ENCODE measurements at places on chromosomes 12 and 14.

GRCh38 chr14:26863736-26864135 is 265.9 kb upstream of the NOVA1 start:
- no peak overlapping the region for H3K27ac ChIP-seq
- no peak overlapping the region for H3K4me3 ChIP-seq
- no peaks in the 10 kb centered on the region for H3K27me3 ChIP-seq
- no peaks in the 10 kb centered on the region for H3K36me3 ChIP-seq
- no peaks in the 10 kb centered on the region for H3K4me1 ChIP-seq

- no peaks in the 10 kb centered on the region for H3K36me3 ChIP-seq
- H3K4me3 ChIP-seq, result no peak overlapping the region
- DNase-seq, result no peak
- no peaks in the 10 kb centered on the region for H3K4me1 ChIP-seq
- H3K27ac ChIP-seq, result no peak overlapping the region
Observed at GRCh38 chr14:96224480-96225096, 19.9 kb downstream of the BDKRB2 start.

DNA sequence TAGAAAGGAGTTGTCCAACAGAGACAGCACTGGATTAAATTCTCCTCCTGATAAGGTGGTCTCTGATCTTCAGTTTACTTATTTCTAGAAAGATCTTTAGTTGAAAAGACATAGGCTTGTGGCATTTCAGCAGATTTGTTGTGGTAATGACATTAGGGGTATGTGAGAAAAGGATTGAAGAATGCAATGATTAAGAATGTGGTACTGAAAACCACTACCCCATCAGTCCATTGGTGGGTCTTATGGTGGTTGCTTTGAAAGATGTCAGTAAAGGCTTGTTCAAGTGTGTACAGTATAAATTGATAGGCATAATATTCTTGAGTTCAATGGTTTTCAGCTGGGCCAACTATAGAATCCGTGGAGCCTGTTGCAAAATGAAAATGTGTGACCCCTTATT is 10.8 kb downstream of the PPFIBP1 start:
- peak overlapping the region; percentile 46 for H3K4me3 ChIP-seq
- H3K36me3 ChIP-seq, result peaks cover 2% of the 10 kb centered on the region
- DNase-seq, result no peak
- H3K4me1 ChIP-seq, result peaks cover 21% of the 10 kb centered on the region
- no peaks in the 10 kb centered on the region for H3K27me3 ChIP-seq

GRCh38 chr12:39354955-39355354 is 88.0 kb downstream of the KIF21A start:
- H3K4me1 ChIP-seq, result no peaks in the 10 kb centered on the region
- H3K27me3 ChIP-seq, result no peaks in the 10 kb centered on the region
- H3K27ac ChIP-seq, result no peak overlapping the region
- no peak overlapping the region for H3K4me3 ChIP-seq

DNA sequence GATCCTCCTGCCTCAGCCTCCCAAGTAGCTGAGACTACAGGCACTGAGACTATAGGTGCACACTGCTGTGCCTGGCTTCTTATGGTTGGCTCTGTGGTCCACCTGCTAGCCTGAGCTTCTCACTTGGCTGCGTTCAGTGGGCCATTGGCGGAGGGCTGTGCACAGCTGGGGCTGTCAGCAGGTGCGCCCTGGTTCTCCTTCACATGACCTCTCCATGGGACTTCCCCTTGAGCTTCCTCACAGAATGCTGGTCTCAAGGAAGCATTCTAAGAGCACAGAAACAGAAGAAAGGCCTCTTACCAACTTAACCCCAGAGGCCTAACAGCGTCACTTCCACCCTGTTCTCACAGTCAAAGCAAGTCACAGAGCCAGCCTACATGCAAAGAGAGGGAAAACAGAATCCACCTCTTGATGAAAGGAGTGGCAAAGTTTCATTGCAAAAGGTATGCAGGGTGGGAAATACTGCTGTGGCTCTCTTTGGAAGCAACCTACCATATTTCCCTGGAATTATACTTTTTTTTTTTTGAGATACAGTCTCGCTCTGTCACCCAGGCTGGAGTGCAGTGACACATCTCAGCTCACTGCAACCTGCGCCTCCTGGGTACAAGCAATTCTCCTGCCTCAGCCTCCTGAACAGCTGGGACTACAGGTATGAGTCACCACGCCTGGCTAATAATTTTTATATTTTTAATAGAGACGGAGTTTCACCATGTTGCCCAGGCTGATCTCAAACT is 9.3 kb downstream of the RILPL2 start:
- peak; percentile 44 for DNase-seq
- peaks cover 4% of the 10 kb centered on the region for H3K4me1 ChIP-seq
- H3K4me3 ChIP-seq, result no peak overlapping the region
- no peak overlapping the region for H3K27ac ChIP-seq
- H3K27me3 ChIP-seq, result no peaks in the 10 kb centered on the region
- peaks cover 40% of the 10 kb centered on the region for H3K36me3 ChIP-seq

DNA sequence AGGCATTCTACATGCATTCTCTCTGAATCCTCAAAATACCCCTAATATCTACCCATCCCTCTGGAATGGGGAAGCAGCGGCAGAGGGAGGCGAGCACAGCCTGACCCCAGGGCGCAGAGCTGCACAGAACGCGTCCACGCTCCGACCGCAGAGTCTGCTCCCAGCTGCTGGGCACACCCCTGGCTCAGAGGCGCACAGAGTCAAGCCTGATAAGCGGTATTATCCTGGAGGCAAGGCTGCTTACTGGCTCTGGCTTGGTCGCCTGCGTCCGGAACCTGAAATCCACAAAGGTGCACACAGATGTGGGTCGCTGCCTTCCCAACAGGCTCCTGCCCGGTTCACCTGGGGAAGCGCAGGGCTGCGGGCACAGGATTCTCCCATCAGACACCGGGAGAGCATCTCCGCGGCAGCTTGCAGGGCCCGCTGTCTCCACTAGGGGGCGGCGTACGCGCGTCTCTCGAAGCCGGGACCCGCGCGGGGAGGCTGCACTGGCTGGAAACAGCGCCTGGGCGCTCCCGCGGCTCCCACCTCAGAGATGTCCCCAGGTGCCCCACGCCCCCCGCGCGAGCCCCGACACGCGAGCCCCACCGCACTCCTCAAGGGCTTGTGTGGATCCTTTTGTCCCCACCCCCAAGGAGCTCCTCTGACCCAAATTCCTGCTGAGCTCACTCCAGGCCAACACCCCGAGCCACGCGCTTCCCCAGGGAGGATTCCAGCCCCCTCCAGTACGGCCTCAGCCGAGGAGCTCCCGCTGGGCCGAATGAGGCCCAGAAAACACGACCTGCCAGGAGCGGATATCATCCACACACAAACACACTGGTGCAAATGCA is 120.1 kb upstream of the FZD10 start:
- no peak overlapping the region for H3K27ac ChIP-seq
- no peaks in the 10 kb centered on the region for H3K4me1 ChIP-seq
- no peaks in the 10 kb centered on the region for H3K36me3 ChIP-seq
- no peaks in the 10 kb centered on the region for H3K27me3 ChIP-seq
- DNase-seq, result no peak

DNA sequence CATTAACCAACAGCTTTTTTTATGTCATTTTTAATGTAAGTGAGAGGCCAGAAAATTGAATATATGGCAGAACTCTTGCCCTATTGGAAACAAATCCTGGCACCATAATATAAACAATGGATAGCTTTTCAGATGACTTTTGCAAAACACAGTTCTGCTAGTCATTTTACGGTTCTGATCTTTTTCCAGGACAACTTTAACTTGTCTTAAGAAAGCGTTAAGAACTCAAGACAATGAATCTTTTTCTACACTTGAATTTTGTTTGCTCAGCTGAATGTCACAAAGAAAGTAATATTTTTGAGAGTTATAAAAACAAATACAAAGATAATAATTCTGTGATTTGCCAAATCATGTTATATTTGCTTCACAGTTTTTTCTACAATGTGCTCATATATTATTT is 13.2 kb downstream of the KERA start:
- H3K27me3 ChIP-seq, result no peaks in the 10 kb centered on the region
- H3K36me3 ChIP-seq, result no peaks in the 10 kb centered on the region
- no peak overlapping the region for H3K4me3 ChIP-seq
- no peak for DNase-seq

DNA sequence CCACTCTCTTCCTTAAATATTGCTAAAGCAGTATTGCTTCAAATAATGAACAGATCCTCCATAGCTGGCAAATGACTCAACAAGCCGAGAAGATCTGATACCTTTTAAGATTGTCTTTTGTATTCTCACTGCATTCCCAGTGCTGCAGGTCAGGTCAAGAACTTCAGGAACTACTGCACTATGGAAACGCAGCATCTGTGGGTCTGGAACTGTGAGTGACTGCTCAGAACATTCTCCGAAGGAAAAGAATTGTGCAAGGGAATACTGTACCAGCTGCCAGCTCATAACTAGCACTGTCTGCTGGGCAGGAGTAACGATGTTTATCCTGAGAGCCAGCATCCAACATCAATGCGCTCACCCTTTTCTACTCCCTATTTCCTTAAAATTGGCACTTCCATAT is 348.0 kb upstream of the SOX5 start:
- H3K4me3 ChIP-seq, result no peak overlapping the region
- H3K27ac ChIP-seq, result no peak overlapping the region
- no peaks in the 10 kb centered on the region for H3K4me1 ChIP-seq
- no peak for DNase-seq

DNA sequence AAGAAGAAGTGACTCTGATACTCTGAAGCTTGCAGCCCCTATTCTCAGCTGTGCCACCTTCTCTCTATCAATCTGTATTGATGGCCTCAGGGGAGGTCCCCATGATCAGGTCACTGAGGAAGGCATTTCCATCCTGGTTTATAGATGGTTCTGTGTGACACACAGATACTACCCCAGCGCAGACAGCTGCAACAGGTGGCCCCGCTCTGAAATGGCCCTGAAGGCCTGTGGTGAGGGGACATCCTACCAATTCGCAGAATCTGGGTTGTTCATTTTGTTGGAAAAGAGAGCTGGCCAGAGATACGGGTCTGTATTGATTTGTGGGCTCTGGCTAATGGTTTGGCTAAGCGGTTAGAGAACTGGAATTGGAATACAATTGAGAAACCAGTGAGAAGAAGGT is 21.7 kb downstream of the DLK1 start:
- H3K27ac ChIP-seq, result no peak overlapping the region
- no peaks in the 10 kb centered on the region for H3K4me1 ChIP-seq

DNA sequence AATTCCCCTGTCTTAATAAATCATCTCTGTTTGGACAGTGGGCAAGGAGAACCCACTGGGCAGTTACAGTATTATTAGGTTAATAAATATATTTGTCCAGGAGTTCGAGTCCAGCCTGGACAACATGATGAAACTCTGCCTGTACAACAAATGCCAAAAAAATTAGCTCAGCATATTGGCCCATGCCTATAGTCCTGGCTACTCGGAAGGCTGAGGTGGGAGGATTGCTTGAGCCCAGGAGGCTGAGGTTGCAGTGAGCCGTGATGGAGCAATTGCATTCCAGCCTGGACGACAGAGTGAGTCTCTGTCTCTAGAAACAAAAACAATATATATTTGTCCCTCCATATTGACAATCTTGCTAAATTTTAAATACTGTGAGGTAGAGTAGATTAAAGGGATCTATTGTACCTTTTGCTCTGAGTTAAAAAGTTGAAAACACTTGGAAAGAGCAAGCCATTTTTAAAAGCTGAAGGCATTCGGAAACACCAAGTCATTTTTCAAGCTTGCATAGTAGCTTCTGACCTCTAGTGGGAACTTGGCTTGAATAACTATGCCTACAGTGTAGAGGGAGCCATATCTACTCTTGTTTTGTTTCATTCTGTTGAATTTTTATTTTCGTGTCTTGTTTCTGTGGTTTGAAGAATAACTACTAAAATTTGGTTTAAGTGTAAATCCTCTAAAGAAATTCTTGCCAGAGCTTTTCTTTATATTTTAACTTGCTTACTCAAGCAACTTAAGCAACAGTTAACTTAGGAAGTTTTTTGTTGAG is 14.6 kb upstream of the EEA1 start:
- H3K27ac ChIP-seq, result no peak overlapping the region
- DNase-seq, result no peak
- H3K4me3 ChIP-seq, result no peak overlapping the region
- H3K36me3 ChIP-seq, result no peaks in the 10 kb centered on the region

DNA sequence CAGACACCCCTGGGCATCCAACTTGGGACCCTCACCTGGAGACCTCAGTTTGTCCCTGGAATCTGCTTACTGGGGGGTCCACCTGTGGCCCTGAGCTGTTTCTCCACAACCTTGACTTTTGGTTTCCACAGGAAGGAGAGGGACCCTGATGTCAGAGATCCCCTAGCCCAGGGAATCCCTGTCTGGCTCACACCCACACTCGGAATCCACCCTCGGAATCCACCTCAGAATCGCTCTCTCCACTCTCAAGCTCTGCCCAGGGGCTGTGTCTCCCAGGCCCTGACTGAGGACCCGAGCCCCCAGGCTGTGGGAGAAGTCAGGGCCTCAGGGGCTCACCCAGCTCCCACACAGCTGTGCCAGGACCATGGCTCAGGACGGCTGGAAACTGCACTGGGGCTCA is 17.4 kb downstream of the LTBP2 start:
- DNase-seq, result no peak
- H3K4me3 ChIP-seq, result no peak overlapping the region
- no peaks in the 10 kb centered on the region for H3K36me3 ChIP-seq
- H3K27me3 ChIP-seq, result no peaks in the 10 kb centered on the region

- peak; percentile 99 for DNase-seq
- no peak overlapping the region for H3K4me3 ChIP-seq
- no peaks in the 10 kb centered on the region for H3K27me3 ChIP-seq
- H3K4me1 ChIP-seq, result peaks cover 40% of the 10 kb centered on the region
- peak overlapping the region; percentile 72 for H3K27ac ChIP-seq
- no peaks in the 10 kb centered on the region for H3K36me3 ChIP-seq
Observed at GRCh38 chr12:2501464-2502191, 293.1 kb upstream of the FKBP4 start.

DNA sequence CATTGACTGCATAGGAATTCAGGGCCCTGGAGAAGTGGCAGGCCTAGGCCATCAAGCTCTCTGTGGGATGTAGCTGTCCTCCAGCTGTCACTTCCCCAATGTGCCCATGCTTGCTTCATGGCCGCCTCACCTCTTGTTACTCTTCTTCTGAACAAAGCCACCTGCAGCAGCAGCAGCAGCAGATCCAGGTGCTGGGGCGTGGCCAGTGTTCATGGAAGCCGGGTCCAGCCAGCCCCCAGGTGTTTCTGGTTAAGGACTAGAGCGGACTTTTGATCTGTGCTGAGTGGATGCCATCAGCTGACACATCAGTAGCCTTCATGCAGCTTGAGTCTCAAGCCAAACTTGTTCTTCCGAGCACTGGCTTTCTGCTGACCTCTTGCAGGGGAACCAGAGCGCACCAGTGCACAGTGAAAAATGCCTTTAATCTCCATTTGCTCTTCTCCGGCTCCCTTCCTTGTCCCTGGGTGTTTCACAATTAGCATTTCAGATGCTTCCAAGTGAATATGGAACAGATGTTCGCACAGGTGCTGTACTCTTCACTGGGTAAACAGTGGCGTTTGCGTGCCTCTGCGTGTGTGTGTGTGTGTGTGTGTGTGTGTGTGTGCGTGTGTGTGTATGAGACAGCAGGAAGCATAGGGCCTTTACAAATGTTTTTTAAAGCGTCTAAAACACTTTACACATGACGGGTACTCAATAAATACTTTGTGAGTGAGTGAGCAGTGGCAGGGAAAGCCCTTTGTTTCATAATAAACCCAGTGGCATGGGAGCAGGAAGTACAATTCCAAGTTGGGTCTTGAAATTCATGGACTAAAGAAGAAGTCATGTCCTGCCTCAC is 20.1 kb downstream of the TPCN1 start:
- no peaks in the 10 kb centered on the region for H3K27me3 ChIP-seq
- H3K36me3 ChIP-seq, result peaks cover 3% of the 10 kb centered on the region
- no peak overlapping the region for H3K4me3 ChIP-seq
- no peak for DNase-seq
